ENCODE measurements at places on chromosomes 2 and 18.

DNA sequence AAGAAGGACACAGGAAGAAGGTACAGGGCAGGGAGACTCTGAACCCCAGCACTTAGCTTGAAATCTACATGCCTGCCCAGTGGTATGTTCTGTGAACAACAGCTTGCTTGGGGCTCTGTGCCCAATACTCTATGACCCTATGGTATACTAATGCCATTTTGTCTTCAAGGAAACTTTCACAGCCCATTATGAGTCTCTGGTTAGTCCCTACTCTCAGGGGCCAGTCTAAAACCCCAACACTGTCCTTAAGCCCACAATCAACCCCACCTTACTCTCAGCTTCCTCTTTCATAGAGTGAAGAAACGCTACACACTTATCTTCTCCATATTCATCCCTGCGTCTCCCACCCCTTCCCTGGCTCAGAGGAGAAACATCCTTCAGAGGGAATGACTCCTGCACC is 16.0 kb downstream of the NEB start:
- DNase-seq = no peak

DNA sequence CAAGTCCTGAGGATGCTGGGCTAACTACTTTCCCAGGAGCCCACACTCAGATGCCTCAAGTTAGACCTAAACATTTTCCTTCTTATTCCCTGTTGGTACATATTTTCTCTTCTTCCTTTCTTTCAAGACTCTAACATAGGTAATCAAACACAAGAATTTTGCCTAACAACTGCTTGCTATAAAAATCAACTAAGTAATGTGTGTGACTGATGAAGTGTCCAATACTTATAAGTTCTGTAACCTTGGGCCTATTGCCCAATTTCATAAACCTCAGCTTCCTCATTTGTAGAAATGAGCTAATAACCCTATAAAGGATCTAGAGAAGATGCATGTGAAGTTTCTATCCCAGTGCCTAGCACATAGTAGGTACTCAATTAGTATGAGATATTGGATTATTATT is 31.6 kb upstream of the PIK3C3 start:
- DNase-seq = no peak

DNA sequence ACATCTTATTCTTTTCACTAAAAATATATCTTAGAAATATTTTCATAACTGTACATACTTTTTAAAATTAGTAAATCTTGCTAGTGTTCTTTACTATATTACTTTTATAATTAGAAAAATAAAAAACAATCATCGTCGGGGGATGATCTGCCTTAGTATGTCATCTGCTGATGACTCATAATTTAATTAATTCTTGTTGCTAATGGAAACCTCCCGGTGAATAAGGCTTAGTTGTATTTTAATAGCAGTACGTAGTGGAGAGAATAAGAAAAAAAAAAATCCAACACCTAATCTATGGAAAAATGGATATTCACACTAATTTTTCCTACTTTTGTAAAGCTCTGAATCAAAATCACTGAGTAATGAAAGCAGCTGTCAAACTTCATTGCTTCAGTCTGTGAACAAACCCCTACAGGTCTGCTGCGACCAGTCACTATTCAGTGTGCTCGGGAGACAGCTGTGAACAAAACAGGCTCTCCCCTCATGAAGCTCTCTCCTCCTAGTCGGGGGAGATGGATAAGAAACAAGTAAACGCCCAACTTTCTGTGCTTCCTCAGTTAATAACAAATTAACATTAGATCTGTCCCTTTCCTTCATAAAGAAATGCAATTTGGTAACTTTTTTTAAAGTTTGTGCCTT is 97.4 kb upstream of the UPP2 start:
- DNase-seq = no peak

- DNase-seq = no peak
Measured at GRCh38 chr18:22542406-22542835, 124.7 kb upstream of the CTAGE1 start.

DNA sequence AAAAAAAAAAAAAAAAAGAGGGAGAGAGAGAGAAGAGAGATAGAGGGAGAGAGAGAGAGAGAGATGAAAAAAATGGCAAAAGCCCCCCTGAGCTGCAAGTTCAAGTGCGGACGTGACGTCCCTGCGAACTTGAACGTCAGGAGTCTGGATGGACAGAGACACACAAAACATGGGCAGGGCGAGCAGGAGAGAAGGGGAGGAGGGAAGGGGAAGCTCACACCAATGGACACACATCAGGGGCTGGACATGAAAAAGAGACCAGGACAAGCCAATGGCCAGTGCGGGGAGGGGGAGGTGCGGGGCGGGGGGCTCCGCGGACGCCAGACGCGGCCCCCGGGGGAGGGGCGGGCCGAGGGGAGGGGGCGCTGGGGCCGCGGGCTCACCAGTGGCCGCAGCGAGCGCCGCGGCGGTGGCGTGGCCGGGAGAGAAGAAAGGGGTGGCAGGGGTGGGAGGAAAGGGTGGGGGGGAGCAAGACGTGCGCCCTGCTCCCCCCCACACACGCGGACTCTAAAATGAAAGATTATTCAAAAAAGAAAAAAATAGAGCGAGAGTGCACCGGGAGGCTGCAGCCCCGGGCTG is at the start of gene BCL11A:
Gene BCL11A, minus strand, starts transcription at position 160 of the 579 bp plus-strand sequence. CDS start 384 bp downstream, outside the sequence.
- DNase-seq = no peak

DNA sequence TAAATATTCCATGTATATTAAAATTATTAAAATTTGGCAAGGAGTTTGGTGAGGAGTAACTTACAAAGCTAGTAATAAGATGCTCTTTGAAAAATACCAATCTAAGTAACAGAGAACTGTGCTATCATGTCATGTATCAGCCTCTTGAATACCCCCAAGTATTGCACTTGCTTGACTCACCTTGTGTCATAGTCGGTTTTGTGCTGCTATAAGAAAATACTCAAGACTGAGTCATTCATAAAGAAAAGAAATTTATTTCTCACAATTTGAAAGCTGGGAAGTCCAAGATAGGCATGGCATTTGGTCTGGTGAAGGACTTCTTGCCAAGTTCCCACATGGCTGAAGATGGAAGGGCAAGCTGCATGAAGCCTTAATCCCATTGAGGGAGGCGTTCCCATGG is 179.2 kb downstream of the MEMO1 start:
- no peak for DNase-seq

DNA sequence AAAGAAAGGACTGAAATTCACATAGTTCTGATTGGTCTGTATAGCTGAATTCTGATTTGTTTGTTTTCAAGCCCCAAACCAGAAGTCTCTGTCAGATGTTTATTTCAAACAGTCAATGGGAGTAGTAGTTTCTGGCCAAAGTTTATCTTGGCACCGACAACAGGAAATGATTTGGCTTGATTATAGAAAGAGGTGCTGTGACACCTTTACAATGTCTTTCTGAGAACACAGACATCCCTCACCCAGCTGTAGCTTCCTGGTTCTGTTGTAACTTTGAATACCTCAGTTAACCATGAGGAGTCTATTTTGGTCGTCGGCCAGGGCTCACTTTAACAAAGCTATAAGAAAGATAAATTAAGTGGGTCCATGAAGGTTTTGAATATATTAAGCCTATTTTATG is 545.0 kb upstream of the ZNF804A start:
- no peak for DNase-seq

GRCh38 chr2:235141411-235142128 is 189.8 kb downstream of the SH3BP4 start:
- DNase-seq = no peak

DNA sequence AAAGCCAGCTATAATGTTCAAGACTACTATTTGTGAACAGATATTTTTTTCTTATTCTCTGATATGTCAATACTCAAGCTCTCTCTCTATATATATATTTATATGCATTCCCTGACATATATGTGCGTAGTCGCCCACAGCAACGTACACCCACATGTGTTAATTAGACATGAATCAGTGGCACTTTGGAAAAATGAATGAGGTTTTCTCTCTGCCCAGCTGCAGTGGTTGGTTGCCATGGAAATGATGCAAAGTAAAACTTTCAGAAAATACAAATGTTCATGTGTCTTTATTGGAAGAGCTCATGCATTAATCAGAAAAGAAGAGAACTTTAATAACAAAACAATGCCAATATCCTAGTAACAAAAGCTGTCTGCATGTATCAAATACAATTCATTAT is 34.7 kb downstream of the UNC80 start:
- DNase-seq = no peak

DNA sequence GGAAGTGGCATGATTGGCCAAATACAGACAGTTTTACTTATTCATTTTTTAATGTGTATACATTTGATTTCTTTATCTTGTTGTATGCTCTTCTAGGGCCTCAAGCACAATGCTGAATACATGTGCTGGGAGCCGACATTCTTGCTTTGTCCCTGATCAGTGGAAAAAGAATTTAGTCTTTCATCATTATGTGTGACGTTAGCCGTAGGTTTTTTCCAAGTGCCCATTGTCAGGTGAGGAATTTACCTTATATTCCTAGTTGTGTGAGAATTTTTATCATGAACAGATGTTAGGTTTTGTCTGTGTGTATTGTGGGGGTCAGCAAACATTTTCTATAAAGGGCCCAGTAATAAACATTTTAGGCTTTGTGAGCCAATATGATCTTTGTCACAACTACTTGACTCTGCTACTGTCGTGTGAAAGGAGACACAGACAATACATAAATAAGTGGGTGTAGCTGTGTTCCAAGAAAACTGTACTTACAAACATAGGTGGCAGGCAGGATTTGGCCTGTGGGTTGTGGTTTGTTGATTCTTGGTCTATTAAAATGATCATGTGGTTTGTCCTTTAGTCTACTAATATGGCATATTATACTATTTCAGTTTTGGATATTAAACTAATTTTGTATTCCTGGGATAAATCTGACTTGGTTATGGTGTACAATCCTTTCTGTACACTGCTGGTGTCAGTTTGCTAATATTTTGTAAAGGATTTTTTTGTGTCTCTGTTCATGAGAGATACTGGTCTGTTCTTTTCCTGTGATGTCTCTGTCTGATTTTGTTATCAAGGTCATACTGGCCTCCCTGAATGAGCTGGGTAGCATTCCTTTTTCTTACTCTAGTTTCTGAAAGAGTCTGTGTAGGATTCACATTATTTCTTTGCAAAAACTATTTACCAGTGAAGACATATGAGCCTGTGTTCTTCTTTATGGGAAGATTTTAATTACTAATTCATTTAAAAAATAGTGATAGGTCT is 132.2 kb upstream of the SMAD7 start:
- DNase-seq = no peak

GRCh38 chr2:150167711-150168110 is 319.8 kb downstream of the RND3 start:
- peak; percentile 39 for DNase-seq

GRCh38 chr2:176075481-176075880 is 8.3 kb downstream of the EVX2 start:
- no peak for DNase-seq

- DNase-seq = no peak
Measured at GRCh38 chr2:118584877-118585276, 262.6 kb downstream of the EN1 start.

Measured in activated CD4-positive, alpha-beta T cell treated with anti-CD3 and anti-CD28 coated beads, Interleukin-2, Interleukin-6, amounts not matched to agents 100 ng/mL and 50 ng/mL, durations not matched to agents 16 hours and 8 hours (primary cell).